ENCODE measurements at places on chromosomes 7 and 10.

GRCh38 chr7:23353172-23353571 is 54.0 kb downstream of the MALSU1 start:
- peak; percentile 50 for DNase-seq

DNA sequence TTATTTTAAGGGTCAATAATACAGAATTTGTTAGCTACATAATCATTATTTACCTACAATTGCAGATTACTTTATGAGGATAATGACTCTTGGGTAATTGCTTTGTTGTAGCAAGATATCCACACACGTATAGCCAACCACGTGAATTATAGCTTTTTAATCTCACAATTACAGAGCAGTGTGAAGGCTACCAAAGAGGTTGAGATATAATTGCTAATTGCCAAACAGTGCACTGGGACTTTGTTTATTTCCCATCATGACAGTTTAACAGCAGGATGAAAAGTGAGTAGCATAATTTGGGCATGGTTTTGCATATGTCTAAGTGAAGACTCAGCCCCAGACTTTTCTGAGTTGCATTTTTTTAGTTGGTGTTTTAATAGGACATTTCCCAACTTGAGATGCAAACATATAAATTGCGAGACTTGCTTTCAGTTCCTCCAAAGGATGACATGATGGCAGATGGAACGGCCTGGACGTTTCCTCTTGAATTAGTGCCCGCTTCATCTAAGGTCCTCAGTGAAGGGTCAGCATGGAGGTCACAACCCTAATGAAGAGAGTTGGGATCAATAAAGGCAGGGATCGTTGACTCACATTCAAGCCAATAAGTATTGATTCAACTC is 180.7 kb upstream of the GPR26 start:
- no peak for DNase-seq

GRCh38 chr7:127189074-127189473 is 63.7 kb downstream of the GRM8 start:
- peak; percentile 80 for DNase-seq

DNA sequence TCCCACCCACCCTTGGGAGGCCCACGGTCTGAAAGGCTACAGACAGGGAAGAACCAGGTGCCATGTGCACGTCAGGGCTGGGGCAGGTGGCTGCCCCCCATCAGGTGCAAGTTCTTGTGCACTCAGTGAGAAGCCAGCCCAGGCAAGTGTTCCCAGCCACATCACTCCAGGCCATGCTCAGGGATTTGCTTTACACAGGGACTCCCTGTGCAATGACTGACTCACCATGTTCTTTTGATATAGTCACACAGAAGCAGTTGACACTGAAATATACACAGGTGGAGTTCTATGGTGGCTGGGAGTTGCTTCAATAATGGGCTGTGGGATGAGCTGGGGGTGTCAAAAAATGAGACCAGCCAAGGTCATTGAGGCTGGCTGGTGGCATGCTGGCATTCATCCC is 8.0 kb upstream of the CHST15 start:
- no peak for DNase-seq

GRCh38 chr7:16951483-16952080 is 69.8 kb upstream of the AGR3 start:
- DNase-seq = no peak

GRCh38 chr10:70162892-70163201 is 7.5 kb downstream of the SAR1A start:
- DNase-seq = no peak
